T-helper 17 cell (primary cell): ENCODE measurements at places on chromosomes 2 and 18.

DNA sequence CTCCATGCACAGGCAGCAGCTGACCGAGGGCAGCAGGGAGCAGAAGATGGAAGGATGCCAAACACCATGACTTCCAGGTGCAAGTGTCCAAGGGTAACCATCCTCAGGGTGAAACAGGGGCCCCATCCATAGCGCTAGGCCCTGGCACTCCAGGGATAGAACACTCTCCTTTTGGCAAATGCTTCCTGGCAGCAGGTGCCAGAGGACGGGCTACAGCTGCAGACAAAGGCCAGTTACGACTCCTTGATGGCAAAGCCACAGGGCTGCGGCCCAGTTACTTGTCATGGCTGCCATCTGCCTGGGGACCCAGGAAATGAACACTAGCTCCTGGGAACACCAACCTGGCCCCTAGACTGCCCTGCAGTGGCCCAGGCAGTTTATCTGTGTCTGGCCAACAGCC is 178.8 kb downstream of the TMEM163 start:
- no peak overlapping the region for H3K27ac ChIP-seq
- H3K4me1 ChIP-seq = peaks cover 6% of the 10 kb centered on the region
- DNase-seq = no peak

- no peaks in the 10 kb centered on the region for H3K36me3 ChIP-seq
- H3K4me1 ChIP-seq = peaks cover 6% of the 10 kb centered on the region
- no peak for DNase-seq
- H3K27ac ChIP-seq = no peak overlapping the region
- H3K4me3 ChIP-seq = no peak overlapping the region
These were observed 10.8 kb upstream of the CRYGA start for GRCh38 chr2:208174144-208174543.

DNA sequence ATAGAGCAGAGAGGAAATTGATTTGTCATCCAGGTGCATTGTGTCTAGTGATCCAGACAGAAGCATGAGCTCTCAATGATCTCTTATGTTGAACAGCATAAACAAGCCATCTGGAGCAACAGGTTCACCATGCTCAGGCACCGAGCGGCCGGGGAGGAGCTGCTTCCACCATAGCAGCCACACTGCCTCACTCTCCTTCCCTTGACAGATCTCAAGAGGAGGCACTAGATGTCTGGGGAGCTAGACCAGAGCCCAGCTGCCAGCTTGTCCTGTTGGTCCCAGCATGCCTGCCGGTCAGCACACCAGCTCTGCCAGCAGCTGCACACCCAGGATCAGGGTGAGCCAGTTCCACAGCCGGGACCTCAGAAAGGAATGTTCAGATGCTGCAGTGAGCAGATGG is 17.5 kb upstream of the LONRF2 start:
- H3K27me3 ChIP-seq = peaks cover 41% of the 10 kb centered on the region
- peaks cover 3% of the 10 kb centered on the region for H3K4me1 ChIP-seq
- no peak overlapping the region for H3K4me3 ChIP-seq
- DNase-seq = no peak
- H3K27ac ChIP-seq = no peak overlapping the region
- no peaks in the 10 kb centered on the region for H3K36me3 ChIP-seq

DNA sequence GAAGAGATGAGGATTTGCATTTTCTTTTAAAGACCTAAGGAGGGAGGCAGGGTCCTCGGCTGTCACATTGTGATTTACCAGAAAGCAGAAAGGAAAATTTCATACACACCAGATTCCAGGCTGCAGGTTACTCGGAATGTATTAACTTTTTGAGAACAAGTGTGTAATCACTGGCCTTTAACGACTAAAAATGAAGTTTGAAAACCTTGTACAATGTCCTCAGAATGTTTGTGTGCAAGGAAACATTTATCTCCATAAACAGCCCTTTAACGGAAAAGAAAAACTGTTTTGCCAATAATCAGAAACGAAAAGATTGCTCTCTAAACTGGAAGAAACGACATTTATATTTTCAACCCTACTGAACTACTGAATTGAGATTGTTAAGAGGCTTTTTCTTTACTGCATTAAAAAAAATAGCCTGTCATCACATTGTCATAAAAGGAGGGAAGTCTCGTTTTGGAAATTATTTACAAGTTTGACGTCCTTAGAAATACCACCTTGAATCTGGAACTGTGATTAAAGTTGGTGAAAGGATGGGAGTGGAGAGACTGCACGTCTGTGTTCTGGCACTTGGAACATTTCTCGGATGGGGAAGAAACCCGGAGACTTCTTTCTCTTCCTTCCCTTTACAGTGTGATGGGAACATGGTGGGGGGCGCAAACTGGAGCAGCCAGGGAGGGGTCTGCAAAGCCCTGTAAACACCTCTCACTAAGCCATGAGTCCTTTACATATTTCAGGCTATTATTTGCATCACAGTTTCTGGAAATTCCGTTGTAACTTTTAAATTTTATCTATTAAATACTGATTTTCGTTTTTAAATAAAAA is 134.1 kb upstream of the SIX3 start:
- no peaks in the 10 kb centered on the region for H3K36me3 ChIP-seq
- H3K4me1 ChIP-seq = peaks cover 3% of the 10 kb centered on the region
- no peak overlapping the region for H3K27ac ChIP-seq
- no peak for DNase-seq
- H3K27me3 ChIP-seq = peaks cover 80% of the 10 kb centered on the region
